ENCODE measurements at places on chromosomes 4 and X.

GRCh38 chr4:21097026-21097425 lies 396.8 kb downstream of the PACRGL start:
- no peak for DNase-seq

DNA sequence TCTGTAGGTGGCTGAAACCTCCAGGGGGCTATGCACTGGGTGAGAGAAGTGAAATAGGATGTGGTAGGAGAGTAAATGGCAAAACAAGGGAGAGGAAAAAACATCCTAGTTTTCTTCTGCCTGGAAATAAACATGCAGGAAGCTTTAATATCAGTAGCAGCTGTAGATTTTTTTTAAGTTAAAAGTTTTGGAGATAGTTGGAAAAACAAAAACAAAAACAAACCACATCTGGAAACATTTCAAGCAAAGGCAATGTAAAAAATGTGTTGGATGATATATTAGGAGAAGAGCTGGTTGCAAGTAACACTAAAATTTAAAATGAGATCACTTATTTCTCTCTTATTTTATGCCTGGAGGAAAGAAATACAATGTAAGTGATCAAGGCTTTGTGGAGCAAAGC lies 388.0 kb downstream of the SPRY1 start:
- DNase-seq, result no peak

DNA sequence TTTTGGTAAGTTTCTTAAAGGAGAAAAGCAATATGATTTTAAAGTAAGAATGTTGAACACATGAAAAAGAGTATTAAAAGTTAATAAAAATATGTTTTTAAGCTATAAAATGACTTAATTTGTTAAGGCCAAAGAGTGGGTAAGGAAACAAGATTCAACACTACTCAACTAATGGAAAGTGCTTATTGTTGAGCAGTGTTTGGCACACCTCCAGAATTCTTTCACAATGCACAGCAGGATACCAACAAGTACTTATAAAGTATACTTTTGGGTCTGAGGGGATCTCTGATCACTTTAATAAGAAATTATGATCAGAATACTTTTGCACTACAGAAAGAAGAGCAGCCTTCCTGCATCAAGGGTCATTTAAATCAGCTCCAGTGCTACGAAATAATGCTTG lies 5.9 kb downstream of the LAMP2 start:
- no peak for DNase-seq

- DNase-seq, result no peak
These were observed 621.1 kb downstream of the BCOR start for GRCh38 chrX:39476604-39477021.

GRCh38 chr4:108219998-108220397 lies 51.3 kb upstream of the LEF1 start:
- no peak for DNase-seq

GRCh38 chr4:90443231-90443630 lies 316.0 kb downstream of the CCSER1 start:
- no peak for DNase-seq

- peak; percentile 26 for DNase-seq
These were observed 187.5 kb downstream of the QDPR start for GRCh38 chr4:17324386-17324830.

DNA sequence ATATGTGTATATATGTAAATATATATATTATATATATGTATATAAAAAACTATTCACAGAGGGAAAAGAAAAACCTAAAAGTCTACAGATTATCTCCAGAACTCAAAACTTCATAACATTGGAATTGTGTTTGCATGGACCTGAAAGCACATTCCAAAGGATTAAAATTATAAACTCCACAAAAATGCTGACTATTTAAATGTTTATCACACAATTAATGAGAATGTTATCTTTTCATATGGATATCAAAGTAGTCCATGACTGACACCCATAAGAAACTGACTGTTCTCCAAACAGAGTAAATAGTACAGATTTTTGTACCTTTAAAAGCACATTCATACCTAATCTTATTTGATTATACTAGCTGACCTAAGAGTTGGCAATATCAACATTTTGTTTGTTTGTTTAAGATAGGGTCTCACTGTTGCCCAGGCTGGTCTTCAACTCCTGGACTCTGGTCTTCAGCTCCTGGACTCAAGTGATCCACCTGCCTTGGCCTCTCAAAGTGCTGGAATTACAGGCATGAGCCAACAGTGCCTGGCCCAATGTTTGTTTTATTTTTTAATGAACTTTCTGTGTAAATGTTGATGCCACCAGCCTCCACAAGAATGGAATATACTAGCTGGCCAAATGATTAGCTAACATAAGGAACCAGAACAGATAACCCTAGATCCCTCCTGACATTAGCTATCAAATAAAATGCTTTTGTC lies 50.0 kb downstream of the SLC39A8 start:
- DNase-seq, result no peak

- no peak for DNase-seq
These were observed 14.2 kb upstream of the PJA1 start for GRCh38 chrX:69179380-69179911.

- DNase-seq, result peak; percentile 17
These were observed 484.2 kb upstream of the HS3ST1 start for GRCh38 chr4:11912886-11913285.

GRCh38 chr4:123597586-123597985 lies 201.0 kb downstream of the SPRY1 start:
- DNase-seq, result no peak

GRCh38 chrX:2416851-2417604 lies 83.7 kb downstream of the DHRSX start:
- DNase-seq, result no peak

- DNase-seq, result no peak
These were observed 34.5 kb downstream of the KDM5C start for GRCh38 chrX:53190363-53190960.
